Left ventricle myocardium inferior (tissue), 1 donor: ENCODE measurements at places on chromosomes 7 and 10.

- no peak for DNase-seq
Observed at GRCh38 chr7:142385491-142386340, 127.9 kb upstream of the PRSS58 start.

GRCh38 chr10:76218035-76218434 lies 786.6 kb downstream of the LRMDA start:
- DNase-seq: no peak

DNA sequence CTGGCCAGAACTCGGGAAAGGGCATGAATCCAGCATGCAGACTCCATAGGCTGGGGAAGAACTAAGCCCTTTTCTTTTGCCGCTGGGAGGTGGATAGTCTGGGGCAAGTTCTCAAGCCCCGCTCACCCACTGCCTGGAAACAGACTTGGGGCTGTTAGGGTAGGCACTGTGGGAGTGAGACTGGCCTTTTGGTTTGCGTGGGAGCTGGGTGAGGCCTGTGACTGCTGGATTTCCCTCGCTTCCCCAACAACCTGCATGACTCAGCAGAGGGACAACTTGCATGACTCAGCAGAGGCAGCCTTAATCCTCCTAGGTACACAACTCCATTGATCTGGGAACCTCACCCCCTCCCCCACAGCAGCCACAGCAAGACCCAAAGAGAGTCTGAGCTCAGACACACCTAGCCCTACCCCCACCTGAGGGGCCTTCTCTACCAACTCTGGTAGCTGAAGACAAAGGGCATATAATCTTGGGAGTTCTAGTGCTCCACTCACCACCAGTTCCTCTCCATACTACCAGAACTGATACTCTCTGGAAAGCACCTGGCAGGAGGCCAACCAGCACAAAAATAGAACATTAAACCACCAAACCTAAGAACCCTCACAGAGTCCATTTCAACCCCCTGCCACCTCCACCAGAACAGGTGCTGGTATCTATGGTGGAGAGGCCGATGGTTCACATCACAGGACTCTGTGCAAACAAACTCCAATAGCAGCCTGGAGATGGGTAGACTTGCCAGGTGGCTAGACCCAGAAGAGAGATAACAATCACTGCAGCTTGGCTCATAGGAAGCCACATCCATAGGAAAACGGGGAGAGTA lies 81.4 kb upstream of the LAMB4 start:
- no peak for DNase-seq

DNA sequence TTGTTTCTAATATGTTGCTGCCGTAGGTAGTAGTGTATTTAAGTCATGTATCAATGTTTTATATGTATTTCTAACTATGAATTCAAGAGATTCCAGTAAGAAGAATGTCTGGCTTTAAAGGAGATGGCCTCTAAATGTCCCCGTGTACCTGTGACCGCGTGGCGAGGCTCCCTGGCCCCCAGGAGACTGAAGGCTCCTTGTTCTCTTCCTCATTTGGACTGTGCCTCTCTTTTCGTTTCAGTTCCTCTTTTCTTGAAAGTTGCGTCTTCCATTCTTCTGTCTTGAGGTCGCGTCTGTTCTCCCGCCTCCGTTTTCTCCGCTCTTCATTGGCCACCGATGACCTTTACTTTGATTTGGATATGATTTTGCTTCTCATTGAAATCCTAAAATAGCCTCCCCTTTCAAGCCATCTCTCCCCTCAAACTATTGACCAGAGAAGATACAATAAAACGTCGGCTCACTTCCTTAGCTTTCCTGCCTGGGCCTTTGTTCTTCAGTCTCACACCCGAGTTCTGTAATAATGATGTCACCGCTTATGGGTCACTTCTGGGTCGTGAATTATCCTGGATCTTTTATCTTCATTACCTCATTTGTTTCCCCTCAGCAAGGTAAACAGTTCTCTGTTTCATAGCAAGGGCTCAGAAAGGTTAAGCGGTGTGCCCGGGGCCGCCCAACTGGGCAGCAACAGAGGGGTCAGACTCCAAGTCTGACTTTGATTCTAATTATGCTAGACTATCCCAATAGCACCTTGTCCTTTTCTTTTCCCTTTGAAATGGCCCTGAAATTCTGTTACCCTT lies 28.7 kb downstream of the WIPI2 start:
- DNase-seq: no peak

DNA sequence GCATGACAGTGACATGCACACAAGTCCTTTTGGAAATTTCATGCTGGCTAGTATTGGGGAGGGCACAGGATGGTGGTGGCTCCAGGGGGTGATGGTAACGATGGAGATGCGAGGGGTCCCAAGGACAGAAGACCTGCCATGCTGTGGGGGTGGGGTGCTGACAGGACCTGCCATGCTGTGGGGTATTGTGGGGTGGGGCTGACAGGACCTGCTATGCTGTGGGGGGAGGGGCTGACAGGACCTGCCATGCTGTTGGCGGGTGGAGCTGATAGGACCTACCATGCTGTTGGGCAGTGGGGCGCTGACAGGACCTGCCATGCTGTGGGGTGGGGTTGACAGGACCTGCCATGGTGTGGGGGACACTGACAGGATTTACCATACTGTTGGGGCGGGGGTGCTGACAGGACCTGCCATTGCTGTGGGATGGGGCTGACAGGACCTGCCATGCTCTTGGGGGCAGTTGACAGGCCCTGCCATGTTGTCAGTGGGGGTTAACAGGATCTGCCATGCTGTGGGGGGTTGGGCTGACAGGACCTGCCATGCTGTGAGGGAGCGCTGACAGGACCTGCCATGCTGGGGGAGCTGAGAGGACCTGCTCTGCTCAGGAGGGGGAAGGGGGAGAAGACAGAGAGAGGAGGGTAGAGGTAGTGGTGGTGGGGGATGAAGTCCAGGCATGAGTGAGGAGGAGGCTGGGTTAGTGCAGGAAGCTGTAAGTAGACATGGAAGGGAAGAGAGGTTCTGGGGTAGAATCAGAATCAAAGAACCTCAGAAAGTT lies 36.2 kb upstream of the RET start:
- no peak for DNase-seq

DNA sequence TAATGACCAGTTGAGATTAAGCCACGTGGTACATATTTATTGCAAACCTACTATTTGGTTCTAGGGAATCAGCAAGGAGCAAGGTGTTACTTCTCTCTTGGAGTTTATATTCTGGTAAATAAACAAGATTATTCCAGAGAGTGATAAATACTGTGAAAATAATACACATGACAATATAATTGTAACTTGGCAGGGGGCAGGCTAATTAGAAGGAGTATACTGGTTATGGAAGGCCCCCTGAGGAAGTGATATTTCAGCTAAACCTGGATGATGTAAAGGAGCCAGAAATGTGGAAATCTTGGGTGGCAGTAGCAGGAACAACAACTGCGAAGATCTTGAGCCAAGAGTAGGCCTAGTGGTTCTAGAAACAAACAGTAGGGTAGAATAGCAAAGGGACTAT lies 111.8 kb downstream of the SDK1 start:
- no peak for DNase-seq

DNA sequence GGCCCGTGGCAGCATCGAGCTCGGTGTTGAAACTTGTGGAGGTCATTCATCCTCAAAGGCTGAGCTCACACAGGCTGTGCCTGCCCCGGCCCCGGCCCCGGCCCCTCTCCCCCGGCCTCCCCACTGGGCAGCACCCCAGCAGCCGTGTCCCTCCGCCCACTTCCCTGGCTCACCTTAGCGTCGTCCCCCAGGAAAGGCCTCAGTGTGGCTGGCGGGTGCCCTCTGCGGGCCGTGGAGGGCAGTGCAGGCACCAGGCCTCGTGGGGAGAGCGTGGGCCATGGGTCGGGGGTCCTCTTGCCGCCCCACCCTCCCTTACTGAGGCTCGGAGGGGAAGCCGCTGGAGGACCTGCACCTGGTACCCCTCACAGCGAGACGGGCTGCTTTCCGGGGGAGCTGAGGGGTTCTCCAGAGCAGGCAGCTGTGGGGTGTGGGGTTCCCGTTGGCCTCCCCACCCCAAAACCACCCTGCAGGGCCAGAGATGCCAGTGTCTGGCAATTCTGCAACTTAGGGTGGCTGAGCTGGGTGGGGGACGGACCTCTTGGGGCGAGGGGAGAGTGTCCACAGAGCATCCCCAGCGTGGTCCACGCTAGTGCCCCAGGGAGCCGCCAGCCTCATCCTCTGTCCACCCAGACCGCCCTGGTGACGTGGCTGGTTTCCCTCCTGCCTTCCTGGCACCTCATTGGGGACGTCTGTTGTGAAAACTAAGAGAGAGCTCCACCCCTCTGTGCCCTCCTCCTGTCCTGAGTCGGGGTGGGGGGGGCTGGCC lies 44.2 kb upstream of the DPYSL4 start:
- peak; percentile 38 for DNase-seq

- no peak for DNase-seq
Observed at GRCh38 chr7:77290425-77290824, 90.8 kb upstream of the FGL2 start.

- DNase-seq: no peak
Observed at GRCh38 chr7:70913924-70914323, 218.0 kb upstream of the GALNT17 start.

DNA sequence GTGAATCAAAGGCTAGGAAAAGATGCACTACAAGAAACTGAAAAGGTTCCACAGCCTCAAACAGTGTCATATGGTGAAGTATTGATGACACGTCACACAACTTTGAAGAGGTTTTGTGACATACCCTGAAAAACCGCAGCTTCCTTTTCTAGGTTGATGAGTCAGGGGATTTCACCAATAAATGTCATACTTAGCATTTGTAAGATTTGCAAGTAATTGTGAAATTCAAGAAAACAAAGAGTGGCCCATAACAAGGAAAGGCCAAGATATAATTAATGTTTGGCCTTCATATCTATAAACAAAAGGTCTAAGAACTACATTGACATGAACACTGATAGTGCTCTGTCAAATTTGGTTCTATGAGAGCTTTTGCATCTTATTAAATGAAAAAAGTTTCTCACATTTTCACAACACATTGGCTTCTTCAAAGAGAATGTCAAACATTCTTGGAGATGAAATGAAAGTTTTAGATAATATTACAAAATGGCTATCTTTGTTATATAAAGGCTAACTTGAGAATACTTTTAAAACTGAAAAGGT lies 62.0 kb upstream of the NAMPT start:
- DNase-seq: no peak

DNA sequence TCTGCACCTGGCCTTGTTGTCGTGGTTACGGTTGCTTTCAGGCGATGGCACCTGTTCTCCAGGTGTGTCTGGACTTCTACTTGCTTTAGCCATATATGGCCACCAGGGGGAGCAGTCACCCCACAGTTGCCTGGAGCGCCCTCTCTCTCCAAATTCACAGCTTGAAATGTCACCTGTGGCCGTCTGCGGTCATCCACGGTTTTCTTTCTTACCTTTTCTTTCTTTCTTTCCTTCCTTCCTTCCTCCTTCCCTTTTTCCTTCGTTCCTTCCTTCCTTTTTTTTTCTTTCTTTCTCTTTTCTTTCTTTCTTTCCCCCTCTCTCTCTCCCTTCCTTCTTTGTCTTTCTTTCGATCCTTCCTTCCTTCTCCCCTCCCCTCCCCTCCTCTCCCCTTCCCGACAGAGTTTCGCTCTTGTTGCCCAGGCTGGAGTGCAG lies 150.5 kb upstream of the VKORC1L1 start:
- DNase-seq: peak; percentile 20

GRCh38 chr7:4764402-4765007 lies 10.9 kb upstream of the AP5Z1 start:
- no peak for DNase-seq

DNA sequence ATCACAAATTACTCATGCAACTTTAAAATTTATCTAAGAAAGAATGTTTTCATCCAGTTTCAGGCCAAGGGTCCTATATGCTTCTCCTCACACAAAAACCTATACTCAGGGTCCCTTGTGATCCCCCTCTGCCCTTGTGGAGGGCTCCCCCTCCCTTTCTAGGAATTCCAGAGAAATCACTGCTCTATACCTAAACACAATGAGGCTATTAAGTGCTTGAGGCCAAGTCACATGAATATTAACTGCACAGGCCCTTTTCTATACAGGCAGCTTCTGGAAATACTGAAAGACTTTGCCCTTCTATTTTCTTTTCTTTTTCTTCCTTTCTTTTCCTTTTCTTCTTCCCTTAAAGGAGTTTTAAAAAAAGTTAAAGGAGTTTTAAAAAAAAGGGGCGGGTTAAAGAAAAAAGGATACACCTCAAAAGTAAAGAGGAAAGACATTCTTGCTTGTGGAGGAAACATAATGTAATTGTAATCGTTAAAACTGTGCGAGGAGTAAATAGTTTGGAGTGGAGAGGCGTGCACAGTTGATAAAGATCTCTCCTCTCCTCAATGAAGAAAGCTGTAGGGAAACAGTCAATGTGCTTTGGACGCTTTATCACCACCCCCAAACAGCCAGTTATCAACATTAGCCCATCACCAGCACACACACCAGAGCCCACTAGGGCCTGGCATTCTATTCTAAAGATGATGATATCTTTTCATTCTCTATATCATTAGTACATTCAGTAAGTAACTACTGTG lies 16.4 kb downstream of the GRB10 start:
- no peak for DNase-seq

DNA sequence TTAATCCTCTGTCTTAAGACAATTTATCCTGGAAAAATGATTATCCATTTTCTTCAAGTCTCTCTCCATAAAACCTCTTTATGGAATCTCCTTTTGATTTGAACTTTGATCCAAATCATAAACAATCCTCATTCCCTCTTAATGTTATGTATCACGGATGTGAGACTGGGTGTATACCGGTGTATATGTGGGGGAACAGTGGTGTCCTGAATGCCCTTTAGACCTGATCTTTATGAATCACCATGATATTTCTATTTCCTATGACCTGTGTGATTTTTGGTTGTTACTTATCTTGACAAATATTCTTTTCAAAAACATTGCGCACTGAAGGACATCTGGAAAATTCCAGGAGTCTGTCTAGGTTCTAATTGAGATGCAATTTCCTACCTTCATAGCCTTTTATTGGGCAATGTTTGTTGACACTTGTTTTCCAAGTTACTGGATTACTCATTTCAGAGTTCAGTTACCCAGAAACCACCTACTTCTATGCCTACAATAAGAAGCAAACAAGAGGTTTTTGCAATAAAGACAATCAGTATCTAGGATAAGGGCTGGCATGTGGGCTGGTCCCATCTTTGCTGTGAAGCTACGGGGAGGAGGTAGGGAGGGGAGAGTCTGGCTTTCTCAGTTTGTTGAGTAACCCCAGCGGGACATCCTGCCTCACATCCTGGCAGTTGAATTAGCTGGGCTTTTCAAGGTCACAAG lies 190.4 kb downstream of the CTTNBP2 start:
- DNase-seq: no peak

- no peak for DNase-seq
Observed at GRCh38 chr10:43390759-43391158, 18.2 kb downstream of the HNRNPF start.
